CD4-positive, alpha-beta memory T cell (primary cell): ENCODE measurements at places on chromosomes 2 and 18.

DNA sequence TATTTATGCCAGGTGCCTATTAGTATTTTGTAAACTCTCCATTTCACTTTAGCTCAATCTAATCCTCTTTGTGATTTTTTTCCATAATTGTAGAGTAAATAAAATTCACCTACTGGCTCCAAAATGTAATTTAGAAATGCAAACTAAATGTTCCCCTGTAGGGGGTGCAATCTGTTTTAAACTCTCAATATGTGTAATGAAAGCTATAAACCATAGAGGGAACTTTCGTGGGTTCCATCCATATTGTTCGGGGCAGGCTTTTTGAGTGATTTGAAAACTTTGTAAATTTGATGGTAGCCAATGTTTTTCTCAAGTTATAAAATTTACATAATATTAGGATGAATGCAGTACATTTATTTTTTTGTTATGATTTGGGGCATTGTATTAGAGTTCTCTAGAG is 49.4 kb downstream of the TSPYL6 start:
- no peak for DNase-seq

GRCh38 chr2:11767779-11768178 is 21.3 kb downstream of the LPIN1 start:
- DNase-seq, result no peak

- no peak for DNase-seq
Measured at GRCh38 chr2:235116885-235117492, 165.2 kb downstream of the SH3BP4 start.

DNA sequence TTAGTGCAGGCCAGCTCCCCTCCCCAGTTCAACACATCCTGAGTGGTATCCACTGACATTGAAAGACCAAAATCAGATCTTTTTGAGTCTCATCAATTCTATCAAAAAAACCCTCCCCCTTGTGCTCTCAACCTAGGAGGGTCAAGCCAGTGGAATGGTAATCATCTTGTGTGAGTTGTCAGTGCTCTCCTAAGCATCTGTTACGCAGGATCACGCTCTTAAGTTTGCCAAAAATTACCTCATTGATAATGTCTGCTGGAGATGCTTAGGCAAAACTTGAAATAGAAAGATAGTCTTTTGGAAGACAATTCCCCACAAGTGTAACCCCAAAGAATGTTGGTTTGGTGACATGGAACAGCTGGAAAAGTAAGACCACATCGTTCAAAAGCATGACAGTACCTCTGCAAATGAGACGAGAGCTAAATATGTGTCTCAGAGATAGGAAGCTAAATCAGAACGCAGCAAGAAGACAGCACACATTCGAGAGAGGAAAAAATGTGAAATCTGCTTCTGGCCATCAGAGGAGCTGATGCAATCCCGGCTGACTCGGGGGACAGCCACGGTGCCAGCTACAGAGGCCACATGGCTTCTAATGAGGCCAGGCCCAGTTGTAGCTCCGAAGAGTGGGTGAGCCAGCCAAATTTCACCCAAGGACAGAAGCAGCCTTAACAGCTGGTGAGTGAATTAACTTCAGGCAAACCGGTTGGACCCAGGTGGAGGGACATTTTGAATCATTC is 753.9 kb downstream of the RNF144A start:
- no peak for DNase-seq
